Stimulated activated CD8-positive, alpha-beta memory T cell treated with anti-CD3 and anti-CD28 coated beads, Interleukin-4, amount 100 ng/mL, for 4 hours (primary cell): ENCODE measurements at places on chromosomes 5 and 9.

GRCh38 chr5:160837211-160837610 is 14.8 kb downstream of the ATP10B start:
- no peak for DNase-seq

DNA sequence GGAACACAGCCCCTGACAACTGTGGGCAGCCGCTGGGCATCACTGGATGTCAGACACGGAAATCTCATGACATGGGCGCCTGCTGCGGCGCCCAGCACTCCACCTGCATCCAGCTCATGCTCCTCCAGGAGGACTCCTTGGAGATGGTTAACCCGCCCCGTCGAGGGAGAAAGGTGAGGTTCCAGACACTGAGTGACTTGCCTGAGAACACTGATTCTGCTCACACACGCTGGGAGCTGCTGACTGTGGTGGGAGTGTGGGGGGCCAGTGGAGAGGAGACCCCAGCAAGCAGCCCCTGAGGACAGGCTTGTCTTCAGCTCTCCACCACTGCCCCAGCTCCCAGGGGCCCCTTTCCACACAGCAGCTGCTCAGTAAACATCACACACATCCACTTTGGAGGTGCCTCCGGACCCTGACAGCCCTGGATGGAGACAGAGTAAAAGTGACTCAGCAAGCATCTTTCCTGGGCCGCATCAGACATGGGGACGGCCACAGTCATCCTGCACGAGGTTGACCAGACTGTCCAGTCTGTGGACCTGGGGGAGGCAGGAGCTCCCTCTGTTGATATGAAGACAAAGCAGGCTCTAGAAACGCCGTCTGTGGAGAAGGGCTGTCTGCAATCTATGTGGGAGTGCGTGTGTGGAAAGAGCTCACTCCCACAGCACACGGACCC is 283.7 kb upstream of the IRX4 start:
- DNase-seq: no peak

DNA sequence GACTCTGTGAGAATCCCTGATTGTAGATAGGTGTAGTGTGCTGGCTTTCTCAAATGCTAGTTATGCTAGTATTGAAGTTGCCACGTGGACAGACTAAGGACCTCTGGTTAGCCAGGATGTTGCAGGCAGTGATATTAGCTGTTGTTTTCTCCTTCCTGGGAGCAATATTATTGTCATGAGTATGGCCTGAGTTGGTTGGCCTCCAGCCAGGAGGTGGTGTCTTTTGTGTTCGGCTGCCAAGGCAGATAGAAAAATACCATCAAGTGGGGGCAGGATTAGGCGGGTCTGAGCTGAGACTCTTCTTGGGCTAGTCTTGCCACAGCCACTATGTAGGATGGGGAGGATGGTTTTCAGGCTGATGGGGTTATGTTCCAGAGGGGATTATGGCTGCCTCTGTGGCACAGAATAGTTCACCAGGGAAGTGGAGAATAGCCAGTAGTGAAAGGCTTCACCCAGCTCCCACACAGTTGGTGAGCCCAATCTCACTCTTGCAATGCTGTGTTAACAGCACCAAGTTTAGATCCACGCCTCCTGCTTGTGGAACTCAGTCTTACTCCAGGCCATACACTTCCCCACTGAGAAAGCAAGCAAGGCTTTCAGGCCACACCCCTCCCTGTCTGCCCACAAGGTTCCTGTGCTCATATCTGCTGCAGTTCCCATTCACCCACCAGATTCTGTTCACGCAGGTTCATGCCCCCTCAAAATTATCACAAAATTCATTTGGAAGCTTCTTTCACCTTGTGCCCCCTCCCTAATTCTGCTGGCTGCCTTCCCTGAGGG is 31.2 kb downstream of the GHR start:
- DNase-seq: no peak

- no peak for DNase-seq
Observed at GRCh38 chr5:6473284-6473683, 24.6 kb downstream of the UBE2QL1 start.

DNA sequence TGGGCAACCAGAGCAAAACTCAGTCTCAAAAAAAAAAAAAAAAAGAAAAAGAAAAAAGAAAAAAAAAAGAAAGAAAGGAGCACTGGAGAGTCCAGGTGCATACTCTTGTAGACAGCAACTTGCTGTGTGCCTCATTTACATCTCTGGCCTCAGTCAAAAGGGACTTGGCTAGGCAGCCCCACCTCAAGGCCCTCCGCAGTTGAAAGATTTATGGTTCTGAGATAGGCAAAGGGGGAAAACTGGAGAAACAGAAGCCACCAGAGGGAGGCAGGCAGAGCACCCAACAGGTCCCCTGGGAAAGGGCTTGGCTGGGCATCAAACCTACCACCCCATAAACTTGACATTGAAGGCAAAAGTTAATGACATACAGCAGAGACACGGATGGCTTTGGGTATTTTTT is 6.1 kb downstream of the ORM2 start:
- DNase-seq: no peak

DNA sequence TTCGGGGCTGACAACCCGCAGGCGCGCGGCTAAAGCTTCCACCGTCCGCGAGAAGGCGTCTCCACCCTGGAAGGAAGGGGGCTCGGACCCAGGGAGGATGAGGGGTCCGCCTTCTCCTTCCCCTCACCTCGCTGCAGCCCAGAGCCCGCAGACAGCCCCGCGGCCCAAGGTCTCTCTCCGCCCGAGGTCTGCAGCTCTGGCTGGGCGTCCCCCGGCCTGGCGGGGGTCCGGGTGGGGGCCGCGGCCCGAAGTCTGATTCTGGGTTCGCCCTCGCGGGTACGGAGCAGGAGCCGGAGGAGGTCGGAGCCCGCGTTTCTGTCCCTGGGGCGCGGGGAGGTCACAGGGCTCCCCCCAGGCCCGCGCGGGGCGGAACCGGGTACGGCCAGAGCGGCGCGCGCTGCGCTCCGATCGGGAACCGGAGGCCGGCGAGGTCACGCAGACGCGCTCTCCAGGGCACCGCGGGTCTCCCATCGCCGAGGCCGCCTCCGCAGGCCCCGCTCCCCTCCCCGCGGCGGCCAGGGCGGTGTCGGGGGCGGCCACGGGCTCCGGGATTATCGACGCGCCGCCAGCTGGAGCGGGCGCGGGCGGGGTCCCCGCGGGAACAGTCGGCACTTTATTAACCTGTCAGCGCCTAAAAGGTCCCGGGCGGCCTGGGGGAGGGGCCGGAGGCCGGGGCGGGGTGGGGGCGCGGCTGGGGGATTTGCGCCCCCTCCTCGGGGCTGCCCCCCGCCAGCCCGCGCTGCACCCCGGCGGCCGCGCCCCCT is 11.6 kb downstream of the LHX3 start:
- no peak for DNase-seq

DNA sequence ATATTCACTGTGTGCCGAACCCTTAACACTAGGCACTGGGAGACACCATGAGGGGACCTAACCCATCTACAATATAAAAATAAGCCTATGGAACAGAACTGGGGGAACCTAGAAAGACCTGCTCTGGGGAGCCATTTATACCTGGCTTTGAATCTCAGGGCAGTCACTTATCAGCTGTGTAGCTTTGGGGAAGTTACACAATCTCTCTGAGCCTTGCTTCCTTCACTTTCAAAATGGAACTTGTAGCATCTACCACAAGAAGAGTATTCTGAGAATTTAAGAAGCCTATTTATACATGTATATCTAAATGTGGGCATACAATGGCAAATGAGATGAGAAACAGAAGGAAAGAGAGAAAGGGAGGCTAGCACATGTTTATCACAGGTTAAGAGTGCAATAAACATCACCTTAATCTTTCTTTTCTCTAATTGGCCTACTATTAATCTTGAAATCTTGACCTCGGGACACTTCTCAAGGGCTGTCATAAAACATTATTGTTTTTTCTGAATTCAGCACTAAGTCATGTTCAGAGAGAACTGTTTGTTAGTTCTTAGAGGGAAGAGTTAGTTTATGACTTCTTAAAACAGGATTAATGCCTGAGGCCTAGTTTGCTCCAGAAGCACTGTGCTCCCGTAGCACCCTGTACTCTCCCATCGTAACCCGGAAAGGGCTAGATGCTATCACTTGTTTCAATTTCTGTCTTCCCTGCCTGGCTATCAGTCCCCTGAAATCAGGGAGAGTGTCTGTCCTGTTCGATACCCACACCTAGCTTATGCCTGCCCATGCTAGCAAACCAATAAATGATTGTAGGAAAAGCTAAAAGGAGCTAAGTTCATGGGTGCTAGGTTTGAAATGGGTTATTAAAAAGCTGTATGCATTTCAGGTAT is 606.4 kb upstream of the CLINT1 start:
- no peak for DNase-seq
